Mammary epithelial cell (primary cell): ENCODE measurements at places on chromosomes 7 and 10.

DNA sequence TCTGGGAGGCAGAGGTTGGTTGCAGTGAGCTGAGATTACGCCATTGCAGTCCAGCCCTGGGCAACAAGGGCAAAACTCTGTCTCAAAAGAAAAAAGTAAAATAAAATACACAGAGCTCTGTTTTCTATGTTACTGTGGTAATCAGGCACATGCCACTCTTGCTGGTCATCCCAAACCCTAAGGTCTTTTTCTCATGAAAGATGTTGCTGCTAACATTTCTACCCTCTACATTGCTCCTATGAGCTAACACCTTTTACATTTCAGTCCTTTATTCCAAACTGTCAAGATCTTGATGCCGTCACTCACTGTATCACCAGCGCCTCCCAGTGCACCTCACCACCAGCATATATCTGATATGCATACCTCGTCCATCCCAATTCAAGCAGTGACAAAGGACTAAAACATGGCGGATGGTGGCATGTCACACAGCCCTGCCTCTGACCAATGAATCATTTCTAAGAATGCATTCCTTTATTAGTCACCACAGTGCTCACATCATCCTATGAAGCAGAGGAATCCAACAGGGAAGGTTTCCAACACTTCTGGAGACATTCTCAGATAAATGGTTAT is 4.3 kb downstream of the DAGLB start:
- DNase-seq, result peak; percentile 69

DNA sequence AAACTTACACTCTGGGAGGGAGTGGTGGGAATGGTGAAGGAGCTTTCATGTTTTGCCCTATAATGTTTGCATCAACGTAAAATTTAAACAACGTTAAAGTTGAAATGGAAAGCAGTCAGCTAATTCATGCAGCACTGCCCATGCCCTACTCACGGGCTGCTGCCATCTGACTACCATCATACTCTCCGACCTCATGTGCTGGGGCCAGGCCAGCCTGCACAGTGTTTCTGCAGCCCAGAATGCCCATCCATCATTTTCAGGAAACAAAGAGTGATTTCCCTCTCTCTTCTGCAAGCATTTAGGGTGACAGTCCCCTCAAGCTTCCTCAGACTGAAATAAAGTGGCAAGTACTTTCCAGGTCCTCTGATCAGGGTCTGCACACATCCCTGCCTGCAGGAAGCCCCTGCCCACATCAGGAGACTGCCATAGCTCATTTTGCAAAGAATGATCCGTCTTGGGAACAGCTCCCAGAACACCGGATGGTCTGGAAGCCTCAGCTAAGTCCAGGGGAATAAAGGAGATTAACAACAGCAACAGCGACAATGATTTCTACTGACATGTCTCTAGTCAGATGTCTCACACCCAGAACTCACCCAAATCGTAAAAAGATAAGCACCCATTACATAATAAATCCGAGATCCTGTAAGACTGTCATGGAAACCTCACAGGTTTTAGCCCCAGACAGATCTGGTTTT is 40.3 kb downstream of the ARHGAP22 start:
- no peak for DNase-seq

DNA sequence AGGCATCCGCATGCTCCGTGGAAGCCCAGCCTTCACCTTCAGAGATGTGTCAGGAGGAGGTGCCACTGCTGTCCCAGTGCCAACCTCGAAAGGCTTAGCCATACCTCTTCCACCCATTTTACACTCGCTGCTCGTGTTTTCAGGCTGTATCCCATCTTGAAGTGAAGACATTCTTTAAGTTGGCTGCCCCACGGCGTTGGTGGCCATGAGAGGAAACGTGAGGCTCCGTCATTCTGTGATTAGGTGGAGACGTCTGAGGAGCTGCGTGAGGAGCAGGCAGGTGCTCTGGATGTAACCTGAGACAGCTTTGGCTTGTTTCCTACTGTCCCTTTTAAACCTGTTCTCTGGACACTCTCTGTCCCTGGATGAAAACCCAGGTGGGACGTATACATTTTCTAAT is 159.9 kb upstream of the RNF32 start:
- no peak for DNase-seq

DNA sequence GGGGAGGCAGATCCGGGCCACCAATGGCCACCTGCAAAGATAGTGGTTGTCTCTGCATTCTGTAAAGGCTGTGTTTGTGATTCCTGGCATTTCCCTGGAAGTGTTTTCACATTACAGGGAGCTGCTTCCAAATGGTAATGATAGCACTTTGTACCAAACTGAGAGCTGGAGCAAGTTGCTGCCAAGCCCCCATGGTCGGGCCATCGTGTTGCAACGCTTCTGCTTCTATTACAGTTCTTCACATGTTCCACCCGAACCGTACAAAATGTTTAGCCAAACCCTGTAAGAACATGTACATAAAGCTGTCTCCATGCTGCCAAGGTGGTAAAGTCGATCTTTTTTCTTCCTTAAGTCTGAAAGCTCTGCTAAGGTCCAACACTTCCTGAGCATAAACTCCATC is 397.7 kb upstream of the NFE2L3 start:
- DNase-seq, result no peak

- peak; percentile 81 for DNase-seq
These were observed 37.6 kb downstream of the AKR1C4 start for GRCh38 chr10:5234106-5234860.
